ENCODE measurements at places on chromosomes 1 and 21.

- DNase-seq: no peak
Measured at GRCh38 chr1:68470388-68470970, 20.7 kb upstream of the RPE65 start.

DNA sequence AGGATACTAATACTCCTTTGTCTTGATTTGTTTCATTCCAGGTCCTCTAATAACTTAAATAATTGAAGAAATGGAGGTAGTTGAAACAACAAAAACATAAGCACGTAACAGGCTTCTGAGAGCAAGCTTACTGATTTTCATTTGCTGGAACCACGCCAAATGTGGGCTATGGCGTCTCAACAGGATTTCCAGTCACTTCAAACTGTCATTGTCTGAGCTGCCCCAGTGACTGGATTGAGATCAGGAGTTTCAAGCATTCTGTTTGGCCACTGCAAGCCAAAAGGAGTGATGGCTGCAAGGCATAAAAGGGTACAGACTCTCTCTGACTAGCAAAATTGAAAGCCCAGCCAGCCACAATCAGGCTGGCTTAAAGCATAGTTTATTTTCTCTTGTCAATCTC is 289.9 kb downstream of the DPYD start:
- DNase-seq: no peak

DNA sequence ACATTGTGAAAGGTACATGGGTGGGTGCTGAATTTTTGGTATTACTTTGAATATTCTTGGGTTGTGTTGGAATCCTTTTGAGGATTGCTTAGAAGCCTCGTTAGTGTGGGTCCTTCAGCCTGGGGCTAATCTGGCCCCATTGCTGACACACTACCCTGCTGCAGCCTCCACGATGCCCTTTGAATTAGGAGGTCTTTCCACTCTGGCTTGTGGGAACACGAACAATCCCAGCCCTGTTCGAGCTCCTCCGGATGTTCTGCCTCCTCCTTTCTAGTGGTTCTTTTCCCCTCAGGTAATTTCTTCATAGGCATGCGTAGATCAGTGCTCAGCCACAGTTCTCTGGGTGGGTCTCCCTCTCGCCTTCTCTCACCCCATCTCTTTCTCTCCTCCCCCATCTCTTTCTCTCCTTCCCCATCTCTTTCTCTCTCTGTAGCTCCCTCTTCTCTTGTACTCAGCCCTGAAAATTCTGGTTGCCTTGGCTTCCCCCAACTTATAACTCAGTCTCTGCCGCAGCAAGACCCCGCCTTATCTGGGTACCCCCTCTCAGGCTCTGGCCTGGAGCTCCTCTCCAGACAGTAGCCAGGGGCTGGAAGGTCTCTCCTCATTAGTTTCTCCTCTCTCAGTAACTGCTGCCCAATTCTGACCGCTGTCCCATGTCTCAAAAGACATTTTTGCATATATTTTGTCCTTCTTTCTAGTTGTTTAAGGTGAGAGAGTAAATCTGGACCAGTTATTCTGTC is 46.0 kb upstream of the SLC19A1 start:
- no peak for DNase-seq

GRCh38 chr1:155005076-155006011 is 2.7 kb downstream of the ZBTB7B start:
- no peak for DNase-seq

DNA sequence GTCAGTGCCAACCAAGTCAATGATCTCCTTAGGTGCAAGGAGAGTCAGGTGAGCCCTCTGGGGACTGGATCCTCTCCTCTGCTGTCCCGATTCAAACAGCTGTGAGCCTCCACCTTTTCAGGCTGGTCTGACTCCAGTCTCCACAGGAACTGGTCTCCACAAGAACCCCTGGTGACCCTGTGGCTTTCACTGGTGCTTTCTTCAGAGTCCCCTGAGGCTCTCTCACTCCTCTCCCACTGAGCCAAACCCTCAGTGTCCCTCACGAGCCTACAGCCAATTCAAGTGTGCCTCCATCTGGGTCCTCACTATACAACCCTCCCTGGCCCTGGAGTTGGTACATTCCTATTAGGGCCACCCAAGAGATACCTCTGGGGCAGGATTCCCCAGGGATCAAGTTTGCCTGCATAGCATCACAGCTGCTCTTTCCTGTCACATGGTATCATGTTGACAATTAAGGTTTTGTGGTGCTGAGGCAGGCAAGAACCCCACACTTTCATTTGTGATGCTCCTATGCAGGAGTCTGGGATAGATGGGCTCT is 5.2 kb upstream of the NGF start:
- DNase-seq: no peak

DNA sequence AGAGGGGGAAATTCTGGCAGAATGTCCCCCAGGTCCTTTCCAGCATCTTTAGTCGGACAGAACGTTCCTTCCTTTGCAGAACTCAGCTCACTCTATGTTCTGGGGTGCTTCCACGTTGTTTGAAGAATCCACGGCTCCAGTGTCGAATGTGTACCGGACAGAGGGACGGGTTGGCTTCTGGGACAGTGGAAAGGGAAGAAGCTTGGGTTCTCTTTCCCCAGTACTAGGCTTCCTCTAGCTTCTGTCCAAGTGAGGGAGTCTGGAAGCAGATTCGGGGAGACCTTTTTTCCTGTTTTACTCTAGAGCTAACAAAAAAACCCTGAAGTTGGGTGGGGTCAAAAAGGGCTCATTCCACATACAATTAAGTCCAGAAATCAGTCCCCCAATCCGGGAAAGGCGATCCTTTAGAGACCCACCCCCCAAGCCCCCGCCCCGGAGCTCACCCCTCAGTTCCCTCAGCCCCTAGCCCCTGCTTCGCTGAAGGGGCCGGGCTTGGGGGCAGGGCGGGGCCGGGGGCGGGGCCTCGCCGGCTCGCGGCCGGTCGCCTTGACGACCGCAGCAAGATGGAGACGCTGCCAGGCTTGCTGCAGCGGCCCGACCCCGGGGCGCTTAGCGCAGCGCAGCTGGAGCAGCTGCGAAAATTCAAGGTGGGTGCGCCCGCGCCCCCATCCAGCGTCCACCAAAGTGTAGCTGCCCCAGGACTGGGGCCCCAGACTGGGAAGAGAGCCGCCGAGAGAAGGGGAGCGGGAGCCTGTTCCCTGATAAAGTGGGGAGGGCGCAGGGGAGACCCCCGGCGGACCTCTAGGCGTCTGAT is at the start of gene RIIAD1:
RIIAD1 (plus strand) TSS at position 549 of the 814 bp plus-strand sequence; CDS start at position 564, 15 bp downstream.
- DNase-seq: peak; percentile 59

- no peak for DNase-seq
Measured at GRCh38 chr1:211915924-211916323, 85.4 kb upstream of the LPGAT1 start.

- DNase-seq: no peak
Measured at GRCh38 chr1:58397187-58397820, 149.2 kb downstream of the OMA1 start.

- no peak for DNase-seq
Measured at GRCh38 chr1:25808481-25809244, 8.7 kb downstream of the SELENON start.
